Fibroblast of pulmonary artery (primary cell): ENCODE measurements at places on chromosomes 1 and 21.

DNA sequence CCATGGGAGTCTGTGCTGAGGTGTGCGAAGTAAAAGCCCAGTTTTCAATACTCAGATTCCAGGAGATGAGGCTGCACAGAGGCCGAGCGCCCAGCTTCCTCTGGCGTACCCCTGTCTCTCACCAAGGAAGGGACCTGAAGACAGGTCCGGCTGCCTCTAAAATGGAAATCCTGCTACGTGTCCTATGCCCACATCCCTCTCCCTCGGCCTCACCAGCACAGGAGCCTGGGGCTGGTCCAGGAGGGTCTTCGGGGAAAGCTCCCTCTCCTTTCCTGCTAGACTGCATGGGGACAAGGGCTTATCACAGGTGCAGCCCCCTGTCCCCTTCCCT lies 392 bp downstream of the MRPL55 start:
- no peak for DNase-seq

- no peak for DNase-seq
Observed at GRCh38 chr21:22871692-22872091, 1873.5 kb downstream of the NCAM2 start.

GRCh38 chr1:42741706-42742105 lies 1.7 kb upstream of the CLDN19 start:
- DNase-seq: no peak

DNA sequence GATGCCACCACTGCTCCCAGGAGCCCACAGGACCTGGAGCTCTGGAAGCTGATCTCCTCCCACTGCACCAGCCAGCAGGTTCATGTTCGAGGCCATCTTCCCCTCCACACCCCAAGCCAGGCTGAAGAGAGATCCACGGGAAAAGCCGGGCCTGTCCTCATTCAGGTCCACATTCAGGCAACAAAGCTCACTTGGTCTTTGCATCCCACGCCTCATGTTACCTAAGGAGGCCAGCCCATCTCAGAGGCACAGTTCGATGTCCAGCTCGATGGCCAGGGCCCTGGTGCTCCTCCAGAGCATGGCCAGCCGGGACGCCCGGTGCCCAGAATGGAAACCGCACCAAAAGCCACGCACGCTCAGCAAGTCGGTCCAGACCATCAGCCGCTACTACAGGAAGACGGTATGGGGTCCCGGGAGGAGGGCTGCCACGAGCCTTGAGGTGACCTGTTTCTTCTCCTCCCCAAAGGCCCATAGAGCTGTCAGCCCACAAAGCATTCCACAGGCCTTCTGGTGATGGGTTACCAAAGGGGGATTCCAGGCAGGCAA lies at the start of gene CCDC27:
Gene CCDC27, plus strand, starts transcription at position 51 of the 546 bp plus-strand sequence. Its CDS starts 32 bp downstream, at position 83.
- DNase-seq: no peak

DNA sequence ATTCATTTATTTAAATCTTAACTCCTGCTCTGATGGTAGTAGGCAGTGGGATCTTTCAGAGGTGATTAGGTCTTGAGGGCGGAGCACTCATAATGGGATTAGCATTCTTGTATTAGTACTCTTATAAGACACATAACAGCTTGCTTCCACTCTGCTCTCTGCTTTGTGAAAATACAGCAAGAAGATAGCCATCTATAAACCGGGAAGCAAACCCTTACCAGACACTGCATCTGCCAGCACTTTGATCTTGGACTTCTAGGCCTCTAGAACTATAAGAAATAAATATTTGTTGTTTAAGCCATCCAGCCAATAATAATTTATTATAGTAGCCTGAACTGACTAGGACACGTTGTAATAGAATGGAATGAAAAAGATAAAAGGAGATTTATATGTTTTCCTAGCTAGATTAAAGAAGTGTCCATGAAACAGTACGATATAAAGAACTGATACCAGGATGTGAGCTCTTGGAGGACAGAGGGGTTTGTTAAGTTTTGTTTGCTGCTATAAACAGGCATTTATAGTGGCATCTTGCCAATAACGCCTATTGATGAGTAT lies 869.9 kb downstream of the MRPL39 start:
- no peak for DNase-seq

DNA sequence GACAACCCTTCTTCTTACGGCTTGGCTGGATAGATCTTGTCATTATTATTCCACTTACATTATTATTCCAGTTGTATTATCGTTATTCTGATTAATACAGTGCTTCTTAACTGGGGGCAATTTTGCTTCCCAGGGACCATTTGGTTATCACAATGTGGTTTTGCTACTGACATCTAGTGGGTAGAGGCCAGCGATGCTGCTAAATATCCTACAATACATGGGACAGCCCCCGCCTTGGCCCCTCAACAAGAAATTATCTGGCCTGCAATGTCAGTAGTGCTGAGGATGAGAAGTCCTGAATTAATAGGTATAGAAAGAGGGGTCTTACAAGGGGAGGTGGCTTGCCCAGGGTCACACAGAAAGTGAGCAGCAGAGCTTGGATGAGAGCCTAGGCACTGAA lies 105.6 kb downstream of the PTPRU start:
- DNase-seq: peak; percentile 4

DNA sequence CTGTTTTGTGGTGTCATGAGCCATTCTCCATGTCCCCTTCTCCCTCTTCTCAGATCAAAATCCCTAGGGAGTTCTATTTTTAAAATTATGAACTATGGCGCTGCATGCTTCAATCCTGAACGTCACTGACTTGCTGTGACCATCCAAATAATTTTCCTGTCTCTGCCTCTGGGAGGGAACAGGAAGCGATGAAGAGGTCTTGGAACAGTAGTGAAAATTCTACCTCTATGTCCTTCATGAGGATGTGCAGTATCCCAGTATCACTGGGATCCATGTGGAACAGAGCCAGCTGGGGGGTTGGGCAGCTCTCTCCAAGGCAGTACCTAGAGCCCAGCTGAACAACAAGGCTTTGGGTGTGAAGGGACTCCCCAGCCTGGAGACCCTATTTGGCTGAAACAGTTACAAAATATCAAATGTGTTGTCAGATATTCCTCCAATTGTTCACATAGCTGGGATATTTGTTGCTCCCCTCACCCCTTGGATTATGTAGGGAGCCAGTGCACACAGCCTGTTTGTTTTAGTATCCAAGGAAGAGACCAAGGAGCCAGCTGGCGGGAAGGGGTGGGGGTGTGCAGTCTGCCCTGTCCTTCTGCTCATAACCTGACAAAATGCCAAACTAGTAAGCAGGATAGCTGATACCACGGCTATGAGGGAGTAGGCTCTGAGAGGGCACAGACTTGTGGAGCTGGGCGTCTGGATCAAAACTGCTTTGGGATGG lies 7.6 kb downstream of the DCLRE1B start:
- peak; percentile 87 for DNase-seq

GRCh38 chr1:9589719-9590157 lies 1.0 kb downstream of the TMEM201 start:
- no peak for DNase-seq

DNA sequence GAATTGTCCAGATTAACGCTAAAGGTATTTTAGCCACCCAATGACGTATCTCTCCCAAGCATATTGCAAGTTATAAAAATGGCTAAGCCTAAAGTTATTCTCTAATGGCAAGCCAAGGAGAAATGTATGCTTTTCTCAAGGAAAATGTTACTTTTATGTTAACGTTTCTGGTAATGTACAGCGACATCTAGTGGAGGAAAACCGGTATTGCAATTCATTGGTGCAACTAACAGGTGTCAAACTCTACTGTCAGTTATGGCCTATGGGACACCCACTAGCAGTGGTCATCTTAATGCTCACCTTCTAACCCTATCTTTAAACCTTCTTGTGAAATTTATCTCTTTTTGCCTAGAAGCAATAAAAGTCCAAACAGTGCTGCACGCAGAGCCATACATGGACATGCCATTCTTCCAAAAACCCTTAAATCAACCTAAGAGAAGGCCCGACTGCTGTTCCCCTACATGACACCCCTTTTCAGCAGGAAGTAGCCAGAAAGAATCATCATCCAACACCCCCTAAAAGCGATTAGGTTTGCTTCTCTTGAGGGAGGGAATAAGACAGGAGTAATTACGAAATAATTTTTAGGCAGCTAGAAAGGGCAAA lies 68.7 kb upstream of the LRIF1 start:
- DNase-seq: peak; percentile 48

GRCh38 chr1:28509705-28510272 lies 3.9 kb downstream of the RCC1 start:
- no peak for DNase-seq

GRCh38 chr1:50667710-50668356 lies 244.6 kb upstream of the DMRTA2 start:
- no peak for DNase-seq

DNA sequence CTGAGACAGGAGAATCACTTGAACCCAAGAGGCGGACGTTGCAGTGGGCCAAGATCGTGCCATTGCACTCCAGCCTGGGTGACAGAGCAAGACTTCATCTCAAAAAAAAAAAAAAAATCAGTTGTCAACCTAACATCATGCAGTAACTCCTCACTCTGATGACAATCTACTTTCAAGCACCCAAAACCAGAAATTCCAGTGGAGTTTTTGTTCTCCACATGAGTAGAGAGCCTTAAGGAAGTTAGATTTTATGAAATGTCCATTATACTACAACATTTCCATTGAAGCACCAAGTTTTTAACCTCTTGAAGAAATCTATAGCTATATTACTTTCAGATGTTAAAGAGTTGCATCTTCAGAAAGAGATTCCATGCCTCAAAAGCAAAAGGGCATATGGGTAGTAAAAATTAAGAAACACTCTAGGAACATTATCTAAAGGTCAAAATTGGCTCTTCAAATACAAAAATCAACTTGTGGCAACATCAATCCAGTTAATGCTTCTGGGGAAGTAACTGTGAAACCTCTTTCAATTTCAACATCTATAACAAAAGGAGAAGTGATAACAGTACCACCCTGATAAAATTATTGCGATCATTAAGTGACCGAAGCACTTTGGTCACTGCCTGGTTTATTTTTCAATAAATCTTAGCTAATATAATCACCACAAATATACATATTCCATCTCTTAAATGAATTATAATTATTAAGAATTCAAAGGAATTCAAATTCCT lies 7.7 kb downstream of the LPGAT1 start:
- DNase-seq: no peak

- peak; percentile 15 for DNase-seq
Observed at GRCh38 chr1:193674292-193674944, 488.0 kb upstream of the B3GALT2 start.

- no peak for DNase-seq
Observed at GRCh38 chr1:154502066-154502743, at the start of the genes SHE and TDRD10. SHE (minus strand) TSS chr1:154502412; CDS start chr1:154502026, 386 bp downstream. TDRD10 (plus strand) TSS chr1:154502219; CDS start chr1:154506904, 4,685 bp downstream.

DNA sequence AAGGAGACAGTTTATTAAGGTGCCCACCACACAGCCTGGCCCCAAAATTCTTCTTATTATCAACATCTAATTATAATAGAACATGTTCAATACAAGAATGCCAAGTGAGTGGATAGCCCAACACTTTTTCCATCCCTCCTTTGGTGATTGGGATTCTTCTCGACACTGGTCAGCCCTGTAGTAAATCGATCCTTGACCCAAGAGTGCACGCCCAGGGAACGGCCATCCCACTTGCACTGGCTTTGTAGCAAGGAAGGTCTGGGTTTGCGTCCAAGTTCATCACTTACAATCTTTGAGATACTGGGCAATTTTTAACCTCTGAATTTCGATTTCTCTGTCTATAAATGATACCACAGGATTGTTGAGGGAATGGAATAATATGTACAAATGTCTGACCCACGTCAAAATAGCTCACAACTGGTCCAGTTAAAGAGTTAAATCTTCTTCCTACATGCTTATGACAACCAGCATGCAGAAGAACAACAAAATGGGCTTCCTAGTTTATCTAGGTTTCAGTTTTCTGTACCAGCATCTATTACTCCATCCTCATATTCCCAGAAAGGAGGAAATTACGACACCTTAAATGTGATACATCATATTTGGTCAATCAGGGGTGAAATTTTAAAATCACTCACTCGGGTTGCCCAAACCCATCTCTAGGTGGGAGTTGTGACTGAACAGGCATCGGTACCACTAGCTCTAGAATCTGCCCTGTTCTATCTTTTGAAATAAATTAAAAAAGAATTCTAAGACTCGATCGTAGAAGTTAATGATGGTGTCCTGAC lies 161.8 kb downstream of the CLIC6 start:
- DNase-seq: peak; percentile 47

DNA sequence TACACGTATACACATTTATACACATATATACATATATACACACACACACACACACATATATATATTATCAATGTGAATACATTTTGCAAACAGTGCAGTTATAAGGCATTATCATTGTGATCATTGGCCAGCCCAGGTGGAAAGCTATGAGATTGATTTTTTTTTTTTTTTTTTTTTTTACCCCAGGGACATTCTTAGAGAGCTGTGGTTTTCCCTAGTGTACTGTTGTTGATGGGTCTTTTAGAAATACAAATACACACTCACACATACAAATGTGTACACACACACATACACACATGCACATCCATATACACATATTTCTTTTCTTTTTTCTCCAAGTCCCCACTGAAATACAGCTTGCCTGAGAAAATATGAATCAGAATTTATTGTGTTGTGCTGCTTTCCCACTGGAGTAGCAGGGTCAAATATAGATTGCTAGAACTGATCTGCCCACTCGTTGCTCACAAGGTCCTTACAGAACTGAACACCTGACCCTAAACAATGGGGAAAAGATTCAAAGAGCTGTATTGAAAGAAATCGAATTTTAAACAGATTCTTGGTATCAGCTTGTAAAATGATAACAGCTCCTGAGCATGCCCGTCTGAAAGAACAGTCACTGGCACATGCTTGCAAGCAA lies 325.6 kb downstream of the OMA1 start:
- DNase-seq: no peak

DNA sequence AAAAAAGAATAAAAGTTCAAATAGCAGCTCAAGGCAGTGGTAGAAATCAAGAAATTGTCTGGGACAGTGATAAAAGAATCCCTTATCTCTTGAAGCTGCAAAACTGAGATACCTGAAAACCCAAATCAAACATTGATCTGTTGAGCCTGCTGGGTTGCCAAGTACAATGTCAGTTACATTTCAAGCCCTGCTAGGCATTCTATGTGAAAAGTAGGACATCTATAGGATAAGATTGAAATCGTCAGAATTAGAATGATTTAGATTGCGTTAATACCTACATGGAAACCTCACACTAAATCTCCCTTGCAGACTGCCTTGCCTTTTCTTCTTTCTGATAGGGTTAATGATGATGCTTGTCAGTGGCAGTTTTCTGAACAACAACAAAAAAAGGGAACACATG lies 1684.4 kb upstream of the B3GALT2 start:
- no peak for DNase-seq

- peak; percentile 75 for DNase-seq
Observed at GRCh38 chr1:59767119-59767518, 47.6 kb upstream of the HOOK1 start.

- no peak for DNase-seq
Observed at GRCh38 chr1:112320058-112320457, 76.0 kb upstream of the CTTNBP2NL start.
